ENCODE measurements at places on chromosomes 4 and X.

- no peak for DNase-seq
These were observed 161.8 kb downstream of the DCLK2 start for GRCh38 chr4:150240011-150240410.

DNA sequence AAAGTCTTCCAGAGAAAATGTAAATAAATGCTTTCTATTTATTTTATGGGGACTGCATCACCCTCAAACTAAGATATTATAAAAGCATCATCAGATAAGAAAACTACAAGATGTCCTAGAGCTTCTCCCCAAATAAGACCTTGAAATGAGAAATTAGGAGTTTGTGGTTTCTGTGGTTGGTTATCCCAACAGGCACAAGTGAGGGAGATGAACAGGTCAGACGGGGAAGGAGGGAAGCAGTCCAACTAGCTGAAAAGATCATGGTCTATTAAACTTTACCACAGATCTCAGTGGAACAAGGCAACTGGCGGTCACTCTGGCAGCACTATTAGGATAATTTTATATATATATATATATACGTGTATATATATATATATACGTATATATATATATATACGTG lies 319.3 kb upstream of the GRID2 start:
- no peak for DNase-seq

DNA sequence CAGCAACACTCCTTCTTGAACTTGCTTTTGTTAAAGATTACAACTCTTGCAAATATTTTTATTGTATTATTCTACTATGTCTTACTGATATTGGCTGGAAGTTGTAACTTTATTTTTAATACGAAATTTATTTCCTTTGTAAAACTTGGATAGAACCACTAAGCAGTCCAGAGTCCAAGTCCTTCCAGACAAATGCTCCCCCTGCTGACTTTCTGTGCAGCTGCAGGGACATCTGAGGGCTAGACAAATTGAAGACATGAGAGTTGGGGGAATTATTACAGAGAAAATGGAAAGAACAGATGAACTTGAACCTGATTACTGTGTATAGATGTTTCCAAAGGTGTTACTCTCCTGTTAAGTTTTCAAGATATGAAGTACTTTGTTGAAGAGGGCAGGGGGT lies 238.8 kb downstream of the GRIA3 start:
- DNase-seq, result no peak

GRCh38 chr4:6826781-6827508 lies 44.4 kb downstream of the KIAA0232 start:
- DNase-seq, result no peak

DNA sequence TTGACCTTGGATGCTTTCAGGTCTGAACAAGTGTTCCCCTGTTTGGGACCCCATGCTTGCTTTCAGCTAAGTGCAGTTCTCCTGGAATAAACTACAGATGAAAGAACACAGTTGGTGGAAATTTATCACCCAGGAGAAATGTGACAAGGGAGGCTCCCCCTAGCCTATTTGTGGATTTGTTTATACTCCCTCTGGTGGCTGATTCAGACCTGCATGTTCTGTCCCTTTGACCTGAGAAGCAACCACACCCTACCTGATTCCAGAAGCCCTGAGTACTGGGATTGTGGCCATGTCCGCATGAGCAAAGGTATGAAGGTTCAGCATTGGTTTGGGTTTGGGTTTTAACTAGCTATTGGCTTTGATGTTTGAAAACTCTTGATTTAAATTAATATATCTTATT lies 440.9 kb downstream of the MID1IP1 start:
- no peak for DNase-seq
